ENCODE measurements at places on chromosomes 1 and 21.

GRCh38 chr1:31183927-31184554 lies 55.6 kb downstream of the NKAIN1 start:
- DNase-seq = no peak

DNA sequence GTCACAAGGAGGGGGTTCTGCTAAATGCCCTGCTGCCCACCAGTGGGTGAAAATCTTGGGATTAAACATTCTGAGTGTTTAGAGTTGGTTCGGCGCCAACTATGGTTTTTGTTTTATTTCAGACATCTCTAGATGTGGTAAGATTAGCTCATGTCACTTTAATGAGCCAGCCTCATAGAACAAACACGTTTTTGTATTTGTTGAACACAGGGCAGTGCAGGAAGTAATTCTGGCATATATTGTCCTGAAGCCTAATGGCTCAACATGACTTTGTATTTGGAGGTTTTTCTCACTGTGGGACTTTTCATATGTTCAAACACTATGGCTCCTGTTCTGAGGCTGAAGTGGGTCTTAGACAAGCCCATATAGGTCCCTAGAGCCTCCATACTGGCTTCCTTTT lies 107.8 kb downstream of the NGF start:
- no peak for DNase-seq

- no peak for DNase-seq
Measured at GRCh38 chr1:20496241-20496661, 10.2 kb upstream of the CAMK2N1 start.

DNA sequence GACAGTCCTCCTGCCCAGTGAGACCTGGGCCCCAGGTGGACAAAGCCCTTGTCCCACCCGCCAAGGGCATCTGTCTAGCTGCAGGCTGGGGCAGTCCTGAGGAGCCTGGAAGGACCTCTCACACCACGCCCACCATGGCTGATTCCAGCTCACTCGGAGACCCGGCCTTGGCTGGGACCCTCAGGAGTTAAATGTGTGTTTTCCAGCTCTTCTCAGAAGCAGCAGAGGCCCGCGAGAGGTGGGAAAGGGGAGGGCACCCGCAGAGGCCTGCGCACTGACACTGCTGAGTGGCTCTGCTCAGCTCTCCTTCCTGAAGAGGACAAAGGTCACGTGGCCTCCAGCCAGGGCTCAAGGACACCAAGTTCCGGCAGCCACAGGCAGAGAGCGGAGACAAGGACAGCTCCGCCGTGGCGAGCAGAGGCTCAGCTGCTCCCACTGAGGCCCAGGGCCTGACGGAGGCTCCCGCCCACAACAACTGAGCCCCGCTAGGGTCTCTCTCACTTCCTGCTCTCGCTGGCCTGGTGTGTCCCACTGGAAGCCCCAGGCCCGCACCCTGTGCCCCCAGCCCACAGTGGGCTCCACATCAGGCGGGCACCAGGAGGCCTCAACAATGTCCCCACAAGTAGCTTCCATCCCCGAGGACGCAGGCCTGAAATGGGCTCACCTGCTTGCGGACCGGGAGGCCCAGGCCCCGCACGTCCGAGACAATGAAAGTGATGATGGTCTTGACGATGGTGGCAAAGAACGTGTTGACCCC lies 16.9 kb downstream of the SLC19A1 start:
- DNase-seq = no peak

- no peak for DNase-seq
Measured at GRCh38 chr1:201418461-201418860, 3.1 kb downstream of the TNNI1 start.

- DNase-seq = no peak
Measured at GRCh38 chr21:33897098-33897497, 18.5 kb downstream of the ATP5PO start.

GRCh38 chr1:58409890-58410289 lies 136.6 kb downstream of the OMA1 start:
- no peak for DNase-seq

- no peak for DNase-seq
Measured at GRCh38 chr1:160656737-160657136, 9.9 kb upstream of the SLAMF1 start.

All from activated naive CD4-positive, alpha-beta T cell (primary cell).